ENCODE measurements at places on chromosomes 4 and X.

DNA sequence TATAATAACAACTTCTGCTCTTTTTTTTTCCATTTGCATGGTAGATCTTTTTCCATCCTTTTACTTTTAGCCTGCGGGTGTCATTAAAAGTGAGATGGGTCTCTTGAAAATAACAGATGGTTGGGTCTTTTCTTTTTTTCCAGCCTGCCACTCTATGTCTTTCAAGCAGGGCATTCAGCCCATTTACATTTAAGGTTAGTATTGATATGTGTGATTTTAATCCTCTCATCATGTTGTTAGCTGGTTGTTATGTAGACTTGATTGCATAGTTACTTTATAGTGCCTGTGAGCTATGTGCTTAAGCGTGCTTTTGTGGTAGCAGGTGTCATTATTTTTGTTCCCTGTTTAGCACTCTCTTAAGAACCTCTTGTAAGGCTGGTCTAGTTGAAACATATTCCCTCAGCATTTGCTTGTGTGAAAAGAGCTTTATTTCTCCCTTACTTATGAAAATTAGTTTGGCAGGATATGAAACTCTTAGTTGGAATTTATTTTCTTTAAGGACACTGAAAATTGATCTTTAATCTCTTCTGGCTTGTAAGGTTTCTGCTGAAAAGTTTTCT lies 326.1 kb downstream of the SH3BGRL start:
- DNase-seq: no peak

DNA sequence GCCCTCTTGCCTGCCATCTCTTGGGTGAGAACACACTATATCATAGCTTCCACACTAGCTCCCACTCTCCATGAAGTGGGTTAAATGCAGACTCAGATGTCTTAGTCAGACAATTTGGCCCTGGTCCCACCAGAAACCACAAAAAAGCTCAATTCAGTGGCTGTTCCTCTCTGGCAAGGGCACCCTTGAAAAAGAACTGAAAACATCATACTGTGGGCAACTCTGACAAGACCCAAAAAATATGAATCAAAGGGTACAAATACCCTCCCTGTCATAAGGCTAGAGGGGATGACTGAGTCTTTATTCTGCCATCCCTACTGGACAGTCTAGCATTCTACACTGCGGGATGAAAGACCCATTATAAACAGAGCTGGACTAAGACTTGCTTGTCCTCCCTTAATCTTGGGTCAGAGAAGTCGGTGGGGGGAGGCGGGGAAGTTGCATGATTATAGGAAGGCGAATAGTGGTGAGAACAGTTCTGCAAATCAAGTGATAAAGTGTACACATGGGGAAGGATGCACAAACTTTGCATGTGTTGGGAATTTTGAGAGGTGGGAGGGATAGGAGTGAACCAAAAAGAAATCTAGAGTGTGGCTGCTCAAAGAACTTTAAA lies 172.1 kb downstream of the OPHN1 start:
- no peak for DNase-seq

GRCh38 chr4:137674066-137674465 lies 141.8 kb upstream of the PCDH18 start:
- no peak for DNase-seq

DNA sequence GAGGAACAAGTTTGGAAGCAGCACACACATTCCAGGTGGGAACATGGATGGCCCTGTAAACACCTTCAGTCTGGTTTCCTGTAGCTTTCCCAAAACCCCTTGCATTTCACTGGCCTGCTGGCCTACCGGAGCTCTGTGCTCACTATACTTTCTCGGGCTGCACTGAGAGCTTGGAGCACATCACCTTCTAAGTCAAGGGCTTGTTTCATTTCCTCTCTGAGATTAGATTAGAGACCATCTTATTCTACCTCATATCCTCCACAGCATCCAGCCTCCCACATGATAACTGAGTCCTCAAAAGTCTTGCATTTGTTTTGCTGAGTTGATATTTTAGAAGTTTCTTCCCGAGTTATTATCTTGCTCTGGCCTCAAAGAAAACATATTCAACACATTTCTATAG lies 147.7 kb downstream of the RASL11B start:
- DNase-seq: no peak

- no peak for DNase-seq
These were observed 547.0 kb downstream of the STIM2 start for GRCh38 chr4:27407616-27408015.

DNA sequence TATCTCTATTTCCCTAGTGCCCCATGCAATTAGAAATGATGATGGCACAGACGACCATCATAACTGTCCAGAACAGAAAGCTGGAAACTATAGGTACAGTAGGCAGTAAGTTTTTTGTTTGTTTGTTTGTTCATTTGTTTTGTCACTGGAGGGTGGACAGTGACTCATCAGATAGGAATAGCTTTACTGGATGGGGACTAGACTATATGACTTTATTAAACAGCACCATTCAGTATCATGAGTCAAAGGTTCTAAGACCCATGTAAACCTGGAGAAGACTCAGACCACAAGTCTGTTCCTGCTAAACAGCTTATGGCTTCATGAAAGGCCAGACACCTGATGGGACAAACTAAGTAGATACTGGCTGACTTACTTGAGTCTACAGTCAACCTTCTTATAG lies 38.4 kb downstream of the PLAC1 start:
- DNase-seq: no peak

DNA sequence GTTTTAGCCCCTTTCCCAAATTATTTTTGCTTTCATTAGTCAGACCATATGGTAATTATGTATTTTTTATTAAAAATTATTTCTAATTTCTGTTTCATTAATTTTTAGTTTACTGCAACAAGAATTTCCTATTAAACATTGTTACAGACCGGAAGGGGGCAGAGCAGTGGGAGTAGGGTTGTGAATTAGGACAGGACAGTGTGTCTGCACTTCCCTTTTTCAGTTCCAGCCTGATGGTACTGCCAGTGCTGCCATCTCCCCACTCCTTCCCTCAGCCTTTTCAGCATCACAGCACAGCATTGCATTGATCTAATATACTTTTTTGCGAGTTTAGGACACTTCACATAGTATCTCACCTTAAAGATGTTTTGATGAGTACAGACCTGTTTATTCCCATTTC lies 76.5 kb downstream of the STIM2 start:
- no peak for DNase-seq

- no peak for DNase-seq
These were observed 68.6 kb upstream of the QRFPR start for GRCh38 chr4:121449416-121449815.

Data from NCI-H1436 (cell line).